ENCODE measurements at places on chromosomes 2 and 18.
A peak's percentile ranks its signal among the peaks of the same experiment; 100 is the strongest.

DNA sequence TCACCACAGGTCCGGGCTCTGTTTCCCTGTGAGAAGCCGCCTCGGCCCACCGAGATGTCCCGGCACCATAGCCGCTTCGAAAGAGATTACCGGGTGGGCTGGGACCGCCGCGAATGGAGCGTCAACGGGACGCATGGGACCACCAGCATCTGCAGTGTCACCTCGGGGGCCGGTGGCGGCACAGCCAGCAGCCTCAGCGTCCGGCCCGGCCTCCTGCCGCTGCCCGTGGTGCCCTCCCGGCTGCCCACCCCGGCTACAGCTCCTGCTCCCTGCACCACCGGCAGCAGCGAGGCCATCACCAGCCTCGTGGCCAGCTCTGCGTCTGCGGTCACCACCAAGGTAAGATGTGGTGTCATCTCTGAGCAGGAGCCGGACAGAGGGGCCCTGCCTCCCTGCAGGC is 177.2 kb downstream of the KLHL29 start:
- no peak for DNase-seq

DNA sequence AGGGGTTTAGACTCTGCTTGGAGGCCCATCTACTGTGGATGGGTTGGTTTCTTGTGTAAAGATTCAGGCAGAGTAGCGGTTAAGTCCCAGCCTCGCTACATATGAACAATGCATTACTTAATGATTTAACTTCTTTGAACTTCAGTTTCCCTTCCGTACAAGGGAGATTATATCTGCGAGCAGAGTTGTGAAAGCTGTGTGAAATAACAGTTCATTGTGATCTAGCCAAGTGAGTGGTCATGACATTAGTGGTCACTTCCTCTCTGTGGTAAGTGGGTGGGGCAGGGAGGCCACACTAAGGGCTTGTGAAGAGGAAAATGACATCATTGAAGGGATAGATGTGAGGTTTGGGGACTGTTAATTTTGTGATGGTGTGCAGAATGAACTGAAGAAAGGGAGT is 14.1 kb upstream of the MEX3C start:
- peak; percentile 64 for DNase-seq

GRCh38 chr2:46471-47345 is at the start of gene FAM110C:
Gene FAM110C, minus strand, starts transcription at chr2:46505. Its CDS starts 120 bp downstream, at chr2:46385.
- peak; percentile 67 for DNase-seq

GRCh38 chr2:99651930-99652670 is 162.3 kb upstream of the REV1 start:
- no peak for DNase-seq

- no peak for DNase-seq
Measured at GRCh38 chr18:76499637-76500340, 4.7 kb upstream of the ZNF516 start.
